M059J (cell line): ENCODE measurements at places on chromosomes 1 and 21. TPM values are rescaled to one million over a fixed set of nuclear protein-coding genes. Genes with fewer than 3 reads are reported as not detected.

HAO2 gene
- not detected in 2 replicates for total RNA-seq

ADCY10 gene
- total RNA-seq = 0.15 TPM in 1 of 2 replicates, not detected in the other

TP73 gene
- 0.42 and 0.91 TPM in 2 replicates for total RNA-seq

KRTAP11-1 gene
- total RNA-seq = not detected in 2 replicates

MEX3A gene
- total RNA-seq = 2.5 and 3.2 TPM in 2 replicates

DNASE2B gene
- total RNA-seq = not detected in 2 replicates

FCRL2 gene
- not detected in 2 replicates for total RNA-seq

SPRR1A gene
- not detected in 2 replicates for total RNA-seq

VANGL2 gene
- 0.27 and 0.34 TPM in 2 replicates for total RNA-seq

RNU1-3 gene
- not detected in 2 replicates for total RNA-seq
